ENCODE measurements at places on chromosomes 13 and 19. TPM values are rescaled to one million over a fixed set of nuclear protein-coding genes. Genes with fewer than 3 reads are reported as not detected.

WDR87 gene
- total RNA-seq: not detected

ICAM4 gene
- total RNA-seq: 0.36 TPM

ZNF320 gene
- total RNA-seq: 34.7 TPM

TJP3 gene
- total RNA-seq: 3.1 TPM

DNA sequence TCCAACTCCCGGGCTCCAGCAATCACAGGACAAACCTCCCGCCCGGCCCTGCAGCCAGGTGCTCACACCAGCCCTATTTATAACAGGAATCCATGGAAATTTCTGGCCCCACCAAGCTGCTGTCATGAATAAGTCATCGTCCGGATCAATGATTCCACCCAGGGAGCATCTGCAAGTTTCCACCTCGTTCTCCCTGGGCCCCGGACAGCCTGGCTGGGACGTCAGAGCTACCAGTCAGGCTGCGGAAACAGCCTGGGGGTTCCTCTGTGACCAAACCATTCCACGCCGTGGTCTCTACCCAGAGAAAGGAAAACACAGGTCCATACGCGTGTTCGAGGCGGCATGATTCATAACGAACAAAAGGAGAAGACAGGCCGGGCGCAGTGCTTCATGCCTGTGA lies 20.7 kb upstream of the PTBP1 start:
- no peak overlapping the region for H3K27ac ChIP-seq
- H3K27me3 ChIP-seq: peaks cover 8% of the 10 kb centered on the region
- DNase-seq: no peak

- H3K27ac ChIP-seq: no peak overlapping the region
- H3K4me1 ChIP-seq: peaks cover 6% of the 10 kb centered on the region
- H3K4me3 ChIP-seq: no peak overlapping the region
- H3K36me3 ChIP-seq: no peaks in the 10 kb centered on the region
- peaks cover 2% of the 10 kb centered on the region for H3K27me3 ChIP-seq
Observed at GRCh38 chr19:33705860-33706259, 84.1 kb downstream of the CHST8 start.

DNA sequence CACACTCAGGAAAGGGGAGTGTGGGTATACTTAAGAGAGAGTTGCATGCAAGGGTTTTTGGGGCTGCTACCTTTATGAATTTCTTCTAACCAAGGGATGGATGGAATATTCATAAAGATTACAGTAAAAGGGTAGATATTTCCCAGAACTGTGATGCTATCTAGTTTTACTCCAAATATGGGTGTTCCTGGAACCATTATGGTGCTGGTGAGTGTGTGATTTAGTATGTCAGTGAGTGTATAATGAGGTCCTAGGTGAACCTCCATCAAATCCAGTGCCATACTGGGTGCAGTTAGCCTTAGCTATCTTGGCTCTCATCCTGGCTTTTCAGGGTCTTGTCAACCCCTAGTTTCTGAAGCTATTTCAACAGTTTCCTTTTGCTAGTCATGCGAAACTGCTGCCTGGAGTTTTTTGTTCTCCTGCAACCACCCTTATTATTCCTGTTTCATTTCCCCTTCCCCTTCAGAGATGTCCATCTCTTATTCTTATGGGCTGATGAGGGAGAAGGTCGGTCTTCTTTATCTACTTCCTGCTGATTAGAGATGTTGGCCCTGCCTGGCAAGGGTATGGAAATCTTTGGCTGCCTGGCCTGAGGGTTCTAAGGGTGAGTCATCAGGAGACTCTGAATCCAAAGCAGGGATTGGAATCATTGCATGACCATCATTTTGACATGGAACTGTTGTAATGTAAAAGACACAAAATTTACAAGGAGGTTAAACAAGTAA lies 202.3 kb downstream of the NBEA start:
- H3K36me3 ChIP-seq: peaks cover 3% of the 10 kb centered on the region
- H3K4me1 ChIP-seq: peaks cover 4% of the 10 kb centered on the region
- DNase-seq: no peak
- H3K4me3 ChIP-seq: no peak overlapping the region

- no peak overlapping the region for H3K27ac ChIP-seq
- peaks cover 12% of the 10 kb centered on the region for H3K36me3 ChIP-seq
- peak overlapping the region; percentile 66 for H3K4me3 ChIP-seq
- H3K27me3 ChIP-seq: peaks cover 2% of the 10 kb centered on the region
- no peak for DNase-seq
Observed at GRCh38 chr13:100274942-100275506, 186.1 kb downstream of the PCCA start.

- H3K27ac ChIP-seq: no peak overlapping the region
- DNase-seq: no peak
- H3K4me3 ChIP-seq: peak overlapping the region; percentile 84
- peaks cover 47% of the 10 kb centered on the region for H3K36me3 ChIP-seq
- no peaks in the 10 kb centered on the region for H3K4me1 ChIP-seq
Observed at GRCh38 chr19:14449321-14449720, 16.2 kb downstream of the PKN1 start.

All from endothelial cell (in vitro differentiated cells).